ENCODE measurements at places on chromosomes 13 and 19. TPM values are rescaled to one million over a fixed set of nuclear protein-coding genes. Genes with fewer than 3 reads are reported as not detected.

ZNF534 gene
- 0.07 TPM for total RNA-seq

ZNF90 gene
- 4.7 TPM for total RNA-seq

IGSF23 gene
- not detected for total RNA-seq

PLEKHF1 gene
- total RNA-seq, result 55.6 TPM

ZNF320 gene
- 22.7 TPM for total RNA-seq

FRY gene
- 1.7 TPM for total RNA-seq

ZNF571 gene
- total RNA-seq, result 7.9 TPM

ZNF836 gene
- total RNA-seq, result 12.2 TPM

ANGPTL8 gene
- total RNA-seq, result not detected

CD79A gene
- 0.07 TPM for total RNA-seq

ESD gene
- total RNA-seq, result 41.7 TPM
